Articular chondrocyte of knee joint (primary cell): ENCODE measurements at places on chromosomes 2 and 18. TPM values are rescaled to one million over a fixed set of nuclear protein-coding genes. Genes with fewer than 3 reads are reported as not detected.

CENPA gene
- total RNA-seq = 5.2 and 7.2 TPM in 2 replicates

DUSP2 gene
- total RNA-seq = 1.2 and 2.1 TPM in 2 replicates

SERPINB13 gene
- total RNA-seq = not detected in 2 replicates

EGR4 gene
- not detected in 2 replicates for total RNA-seq

DNAJC5G gene
- total RNA-seq = not detected in 2 replicates

IL37 gene
- not detected in 2 replicates for total RNA-seq

TUBB8B gene
- total RNA-seq = not detected in 2 replicates

IL36G gene
- not detected in 2 replicates for total RNA-seq

CHRND gene
- total RNA-seq = not detected in 2 replicates

OR6B2 gene
- not detected in 2 replicates for total RNA-seq

C2orf78 gene
- not detected in 2 replicates for total RNA-seq

BCL11A gene
- total RNA-seq = 0.78 and 1.2 TPM in 2 replicates

DDX18 gene
- 44.8 and 65.3 TPM in 2 replicates for total RNA-seq
